NCI-H510A treated with DMSO at 0.1 percent for 48 hours (cell line): ENCODE measurements at places on chromosomes 13 and 19.

GRCh38 chr13:108787700-108788414, 158.4 kb downstream of the MYO16 start:
- no peak for DNase-seq

GRCh38 chr13:112012016-112012704, 54.8 kb upstream of the SOX1 start:
- no peak for DNase-seq

DNA sequence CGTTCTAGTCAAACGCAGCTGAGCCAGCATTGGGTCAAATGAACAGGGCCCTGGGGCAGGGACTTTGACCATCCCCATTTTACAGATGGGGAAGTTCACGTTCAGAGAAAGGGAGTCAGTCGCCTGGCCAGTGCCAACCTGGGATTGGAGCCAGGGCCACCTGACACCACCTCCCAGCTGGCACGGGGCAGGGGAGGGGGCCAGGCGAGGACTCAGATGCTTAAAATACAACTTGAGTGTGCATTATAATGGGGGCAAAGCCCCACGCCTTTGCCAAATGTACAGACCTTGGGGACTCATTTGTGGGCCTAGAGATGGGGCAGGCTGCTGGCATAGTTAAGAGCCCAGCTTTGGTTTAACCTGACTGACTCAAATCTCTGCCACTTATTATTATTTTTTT, 14.6 kb downstream of the PRR12 start:
- DNase-seq, result no peak

- DNase-seq, result no peak
Measured at GRCh38 chr13:62305756-62306155, 890.1 kb upstream of the PCDH20 start.
